Effector memory CD8-positive, alpha-beta T cell (primary cell): ENCODE measurements at places on chromosomes 6 and 20.
A peak's percentile ranks its signal among the peaks of the same experiment; 100 is the strongest.

- peaks cover 33% of the 10 kb centered on the region for H3K36me3 ChIP-seq
- DNase-seq: peak; percentile 6
- H3K27me3 ChIP-seq: peaks cover 14% of the 10 kb centered on the region
Measured at GRCh38 chr6:144215402-144215931, 65.2 kb downstream of the STX11 start.

GRCh38 chr6:168120390-168121302 lies 41.6 kb upstream of the FRMD1 start:
- no peak for DNase-seq
- H3K4me1 ChIP-seq: no peaks in the 10 kb centered on the region
- no peaks in the 10 kb centered on the region for H3K36me3 ChIP-seq
- no peak overlapping the region for H3K27ac ChIP-seq
- H3K4me3 ChIP-seq: no peak overlapping the region

DNA sequence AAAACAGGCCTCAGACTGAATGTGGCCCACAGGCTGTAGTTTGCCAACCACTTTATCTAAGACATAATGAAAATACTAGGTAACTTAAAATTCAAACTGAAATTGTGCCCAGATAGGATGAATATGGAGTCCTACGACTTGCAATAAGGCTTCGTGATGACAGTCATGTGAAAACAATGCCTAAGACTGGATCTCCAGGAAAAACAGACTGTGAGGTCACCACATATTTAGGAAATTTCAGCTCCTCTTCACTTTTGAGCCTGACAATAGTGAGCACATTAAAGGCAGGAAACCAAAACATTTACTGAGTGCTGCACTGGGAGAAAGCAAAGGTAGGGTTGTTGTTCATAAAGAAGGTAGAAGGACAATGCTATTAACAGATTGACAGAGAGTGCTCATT lies 50.0 kb downstream of the RTN4IP1 start:
- H3K36me3 ChIP-seq: peaks cover 16% of the 10 kb centered on the region
- no peaks in the 10 kb centered on the region for H3K4me1 ChIP-seq
- no peak overlapping the region for H3K27ac ChIP-seq
- no peaks in the 10 kb centered on the region for H3K27me3 ChIP-seq

DNA sequence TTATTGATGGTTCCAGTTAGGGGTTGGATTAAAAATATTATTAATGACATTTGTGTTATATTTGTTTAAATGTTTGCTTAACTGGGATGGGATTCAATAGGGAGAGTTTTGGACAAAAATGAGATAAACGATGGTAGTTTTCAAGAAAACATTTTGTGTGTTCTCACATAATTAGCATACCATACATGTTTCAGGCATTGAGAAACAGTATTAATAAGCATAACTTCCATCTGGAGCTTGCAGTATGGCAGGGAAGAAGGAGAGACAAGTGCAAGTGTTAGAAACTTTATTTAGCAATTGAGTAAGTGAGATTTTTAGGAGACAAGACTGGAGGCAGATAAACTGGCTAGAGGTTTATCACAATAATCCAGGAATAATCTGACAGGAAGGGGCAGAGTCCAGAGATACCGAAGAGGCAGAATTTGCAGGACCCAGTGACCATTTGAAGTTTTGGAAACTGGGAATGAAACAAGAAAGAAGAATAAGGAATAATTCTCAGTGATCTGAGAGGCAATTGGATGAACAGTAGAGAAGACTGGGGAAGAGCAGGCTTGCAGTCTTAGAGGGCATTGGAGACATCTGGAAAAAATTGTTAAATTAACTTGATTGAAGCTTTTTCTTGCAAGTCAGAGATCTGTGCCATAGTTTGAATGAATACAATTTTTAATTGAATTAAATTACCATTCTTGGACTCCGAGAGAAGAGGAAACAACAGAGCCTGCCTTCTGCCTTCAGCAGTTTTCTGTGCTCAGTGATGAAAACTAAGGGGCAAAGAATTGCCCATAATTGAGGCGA lies 73.0 kb upstream of the PTCHD4 start:
- no peak overlapping the region for H3K4me3 ChIP-seq
- DNase-seq: no peak
- no peaks in the 10 kb centered on the region for H3K36me3 ChIP-seq
- no peak overlapping the region for H3K27ac ChIP-seq
- H3K4me1 ChIP-seq: no peaks in the 10 kb centered on the region

- peaks cover 35% of the 10 kb centered on the region for H3K27me3 ChIP-seq
- no peaks in the 10 kb centered on the region for H3K36me3 ChIP-seq
- no peak for DNase-seq
- no peaks in the 10 kb centered on the region for H3K4me1 ChIP-seq
- no peak overlapping the region for H3K4me3 ChIP-seq
- H3K27ac ChIP-seq: no peak overlapping the region
Measured at GRCh38 chr6:136524936-136525413, 25.2 kb downstream of the MAP7 start.

GRCh38 chr20:49889935-49890333 lies 25.4 kb downstream of the SPATA2 start:
- no peak for DNase-seq
- peaks cover 28% of the 10 kb centered on the region for H3K4me1 ChIP-seq
- H3K27ac ChIP-seq: peak overlapping the region; percentile 52

DNA sequence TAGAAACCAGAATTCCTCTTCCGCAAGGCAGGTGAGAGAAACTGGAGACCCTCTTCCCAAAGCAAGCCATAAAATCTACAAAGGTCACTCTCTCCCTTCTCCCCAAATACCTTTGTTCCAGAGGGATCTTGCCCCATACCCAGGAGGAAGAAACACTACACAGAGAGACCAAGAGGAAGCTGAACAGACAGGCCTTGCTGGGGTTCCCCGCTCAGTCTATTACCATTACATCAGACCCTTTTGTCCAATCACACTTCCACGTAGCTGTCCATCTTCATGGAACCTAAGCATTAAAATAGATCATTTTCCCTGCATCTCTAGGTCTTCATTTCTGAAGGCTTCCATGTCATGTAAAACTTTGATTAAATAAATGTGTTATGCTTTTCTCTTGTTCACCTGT lies 32.1 kb downstream of the METTL24 start:
- H3K27me3 ChIP-seq: peaks cover 13% of the 10 kb centered on the region
- H3K36me3 ChIP-seq: peaks cover 6% of the 10 kb centered on the region
- H3K4me1 ChIP-seq: no peaks in the 10 kb centered on the region
- no peak overlapping the region for H3K4me3 ChIP-seq
- DNase-seq: no peak

- no peaks in the 10 kb centered on the region for H3K27me3 ChIP-seq
- peaks cover 32% of the 10 kb centered on the region for H3K4me1 ChIP-seq
- peaks cover 5% of the 10 kb centered on the region for H3K36me3 ChIP-seq
- H3K4me3 ChIP-seq: no peak overlapping the region
- no peak overlapping the region for H3K27ac ChIP-seq
- DNase-seq: no peak
Measured at GRCh38 chr6:160510199-160510598, 153.9 kb downstream of the LPA start.

DNA sequence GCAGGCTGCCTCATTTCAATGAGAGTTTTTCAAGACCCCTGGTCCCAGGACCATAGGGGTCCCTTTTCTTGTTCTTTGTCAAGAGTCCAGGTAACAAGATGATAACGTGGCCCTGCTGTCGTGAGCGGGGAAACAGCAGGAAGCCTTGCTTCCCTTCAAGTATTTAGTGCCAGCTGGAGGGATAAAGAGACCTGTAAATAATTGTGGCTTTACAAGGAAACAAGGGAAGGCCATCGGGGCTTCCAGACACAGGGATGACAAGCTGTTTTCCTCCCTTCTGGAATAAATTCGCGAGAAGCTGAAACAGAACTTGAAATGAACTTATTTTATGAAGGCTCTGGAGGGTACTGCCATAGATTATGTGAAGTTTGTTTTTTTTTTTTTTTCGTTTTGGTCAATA lies 163.2 kb downstream of the SYNDIG1 start:
- no peaks in the 10 kb centered on the region for H3K4me1 ChIP-seq
- H3K27ac ChIP-seq: no peak overlapping the region
- DNase-seq: no peak
- H3K27me3 ChIP-seq: peaks cover 64% of the 10 kb centered on the region
- H3K36me3 ChIP-seq: no peaks in the 10 kb centered on the region

DNA sequence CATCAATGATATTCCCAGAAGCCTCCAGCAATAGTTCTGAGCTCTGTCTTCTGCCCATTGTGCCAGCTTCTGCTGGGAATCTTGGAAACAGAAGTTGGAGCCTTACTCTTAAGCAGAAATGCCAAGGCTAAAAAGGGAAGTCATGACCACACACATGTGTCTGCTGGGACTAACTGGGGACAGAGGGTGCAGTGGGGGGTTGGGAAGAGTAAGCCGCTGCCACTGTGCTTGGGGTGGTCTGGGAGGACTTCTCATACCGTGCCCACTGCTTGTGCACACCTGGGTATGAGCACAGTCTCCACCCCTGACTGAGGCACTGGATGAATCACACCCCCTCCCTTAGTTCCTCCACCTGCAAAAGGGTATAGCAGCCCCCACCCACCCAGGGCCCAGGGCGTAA lies 90.7 kb downstream of the CDC5L start:
- peaks cover 4% of the 10 kb centered on the region for H3K36me3 ChIP-seq
- H3K27ac ChIP-seq: no peak overlapping the region
- H3K4me3 ChIP-seq: no peak overlapping the region

DNA sequence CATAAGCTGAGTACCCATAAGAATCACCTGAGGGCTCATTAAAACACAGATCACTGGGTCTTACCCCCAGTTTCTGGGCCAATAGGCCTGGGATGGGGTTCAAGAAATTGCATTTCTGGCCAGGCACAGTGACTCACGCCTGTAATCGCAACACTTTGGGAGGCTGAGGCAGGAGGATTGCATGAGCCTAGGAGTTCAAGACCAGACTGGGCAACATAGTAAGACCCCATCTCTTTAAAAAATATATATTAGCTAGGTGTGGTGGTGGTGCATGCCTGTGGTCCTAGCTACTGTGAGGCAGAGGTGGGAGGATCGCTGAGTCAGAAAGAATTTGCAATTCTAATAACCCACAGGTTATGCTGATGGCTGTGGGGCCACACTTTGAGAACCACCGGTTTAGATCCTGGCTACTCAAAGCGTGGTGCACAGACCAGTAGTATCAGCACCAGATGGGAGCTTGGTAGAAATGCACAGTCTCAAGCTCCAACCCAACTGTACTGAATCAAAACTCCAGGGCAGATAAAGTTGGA lies 2.0 kb downstream of the CCM2L start:
- H3K4me3 ChIP-seq: no peak overlapping the region
- no peaks in the 10 kb centered on the region for H3K36me3 ChIP-seq
- no peak for DNase-seq

- no peaks in the 10 kb centered on the region for H3K27me3 ChIP-seq
- no peaks in the 10 kb centered on the region for H3K36me3 ChIP-seq
- no peak for DNase-seq
- H3K4me1 ChIP-seq: no peaks in the 10 kb centered on the region
- H3K4me3 ChIP-seq: no peak overlapping the region
Measured at GRCh38 chr20:6311841-6312655, 189.2 kb upstream of the FERMT1 start.

- DNase-seq: no peak
- peaks cover 6% of the 10 kb centered on the region for H3K27me3 ChIP-seq
- H3K36me3 ChIP-seq: no peaks in the 10 kb centered on the region
- H3K4me1 ChIP-seq: no peaks in the 10 kb centered on the region
Measured at GRCh38 chr6:132865364-132865763, 51.0 kb downstream of the RPS12 start.

GRCh38 chr20:10660661-10661060 lies 13.1 kb downstream of the JAG1 start:
- H3K4me3 ChIP-seq: no peak overlapping the region
- H3K36me3 ChIP-seq: peaks cover under 1% of the 10 kb centered on the region
- H3K4me1 ChIP-seq: no peaks in the 10 kb centered on the region
- H3K27me3 ChIP-seq: peaks cover 45% of the 10 kb centered on the region

DNA sequence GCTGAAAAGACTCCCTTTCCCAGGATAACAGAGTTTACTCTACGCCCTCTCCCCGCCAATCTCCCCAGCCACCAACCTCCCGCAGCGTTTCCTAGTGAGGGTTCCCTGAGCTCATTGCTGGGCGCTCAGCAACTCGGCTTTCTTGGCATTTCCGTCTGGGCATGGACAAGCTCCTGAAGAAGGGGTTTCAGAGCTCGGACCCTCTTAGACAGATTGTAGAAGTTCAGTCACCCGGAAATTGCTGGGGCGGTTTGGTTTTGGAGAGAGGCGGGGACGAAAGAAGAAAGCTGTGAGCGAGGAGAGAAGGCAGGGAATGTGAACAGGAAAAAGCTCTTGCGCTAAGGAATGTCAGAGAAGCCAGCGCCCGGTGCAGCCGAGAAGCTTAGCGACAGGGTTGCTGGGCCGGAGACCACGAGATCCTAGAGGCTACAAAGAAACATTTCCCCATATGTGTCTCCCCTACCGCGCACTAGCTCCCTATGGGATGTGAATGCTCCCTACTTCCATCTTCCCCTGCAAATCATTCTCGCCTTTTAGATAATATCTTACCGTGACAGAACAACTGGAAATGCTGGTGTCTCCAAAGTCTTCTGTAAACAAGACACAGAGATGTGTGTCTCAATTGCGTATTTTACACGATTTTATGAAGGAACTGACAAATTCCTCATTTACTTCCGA lies 15.8 kb downstream of the POM121L2 start:
- DNase-seq: no peak
- H3K27ac ChIP-seq: no peak overlapping the region
- H3K27me3 ChIP-seq: peaks cover 82% of the 10 kb centered on the region
- peaks cover 27% of the 10 kb centered on the region for H3K36me3 ChIP-seq
- no peak overlapping the region for H3K4me3 ChIP-seq

- peaks cover 14% of the 10 kb centered on the region for H3K27me3 ChIP-seq
- H3K4me1 ChIP-seq: no peaks in the 10 kb centered on the region
- no peaks in the 10 kb centered on the region for H3K36me3 ChIP-seq
- DNase-seq: no peak
- no peak overlapping the region for H3K27ac ChIP-seq
- H3K4me3 ChIP-seq: no peak overlapping the region
Measured at GRCh38 chr6:109292420-109292819, 89.8 kb downstream of the CD164 start.

DNA sequence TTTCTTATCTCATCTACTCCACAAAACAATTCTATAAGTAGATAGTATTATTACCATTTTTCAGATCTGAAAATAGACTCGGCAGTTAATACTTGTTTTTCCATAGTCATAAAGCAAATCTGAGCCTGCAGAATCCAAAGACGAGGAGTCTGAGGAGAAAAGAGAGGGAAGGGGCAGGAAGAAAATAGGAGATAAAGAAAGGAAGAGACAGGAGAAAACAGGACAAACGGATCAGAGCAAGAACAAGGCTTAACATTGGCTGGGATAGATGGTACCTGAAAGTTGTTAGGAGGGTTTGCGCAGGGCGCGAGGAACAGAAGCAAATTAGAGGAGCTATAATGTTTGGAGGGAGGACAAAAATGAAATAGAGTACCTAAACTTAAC lies 639 bp upstream of the PPIL1 start:
- peak overlapping the region; percentile 96 for H3K27ac ChIP-seq
- DNase-seq: no peak
- H3K36me3 ChIP-seq: peaks cover 14% of the 10 kb centered on the region
- peaks cover 19% of the 10 kb centered on the region for H3K27me3 ChIP-seq
- peak overlapping the region; percentile 96 for H3K4me3 ChIP-seq

DNA sequence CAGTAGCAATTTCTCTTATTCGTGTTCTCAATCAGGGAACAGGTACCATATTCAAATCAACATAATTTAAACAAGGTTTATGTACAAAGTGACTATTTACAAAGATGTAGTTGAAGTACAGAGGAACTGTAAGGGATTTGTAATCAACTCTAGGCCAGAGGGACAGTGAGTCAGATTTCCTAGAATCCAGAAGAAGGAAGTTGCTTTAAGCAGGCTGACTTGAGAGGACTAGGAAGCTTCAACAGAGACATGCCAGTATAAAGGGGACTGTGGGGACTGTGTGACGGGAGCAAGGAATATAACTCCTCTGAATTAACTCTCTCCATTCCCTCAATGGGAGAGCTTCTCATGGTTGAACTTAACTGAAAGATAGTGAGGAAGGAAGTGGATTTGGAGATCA lies 427.4 kb upstream of the JAG1 start:
- H3K27me3 ChIP-seq: no peaks in the 10 kb centered on the region
- no peak for DNase-seq
- no peak overlapping the region for H3K4me3 ChIP-seq
